ENCODE measurements at places on chromosomes 1 and 21.

GRCh38 chr1:233409540-233409939, 82.0 kb downstream of the MAP3K21 start:
- no peak for DNase-seq

DNA sequence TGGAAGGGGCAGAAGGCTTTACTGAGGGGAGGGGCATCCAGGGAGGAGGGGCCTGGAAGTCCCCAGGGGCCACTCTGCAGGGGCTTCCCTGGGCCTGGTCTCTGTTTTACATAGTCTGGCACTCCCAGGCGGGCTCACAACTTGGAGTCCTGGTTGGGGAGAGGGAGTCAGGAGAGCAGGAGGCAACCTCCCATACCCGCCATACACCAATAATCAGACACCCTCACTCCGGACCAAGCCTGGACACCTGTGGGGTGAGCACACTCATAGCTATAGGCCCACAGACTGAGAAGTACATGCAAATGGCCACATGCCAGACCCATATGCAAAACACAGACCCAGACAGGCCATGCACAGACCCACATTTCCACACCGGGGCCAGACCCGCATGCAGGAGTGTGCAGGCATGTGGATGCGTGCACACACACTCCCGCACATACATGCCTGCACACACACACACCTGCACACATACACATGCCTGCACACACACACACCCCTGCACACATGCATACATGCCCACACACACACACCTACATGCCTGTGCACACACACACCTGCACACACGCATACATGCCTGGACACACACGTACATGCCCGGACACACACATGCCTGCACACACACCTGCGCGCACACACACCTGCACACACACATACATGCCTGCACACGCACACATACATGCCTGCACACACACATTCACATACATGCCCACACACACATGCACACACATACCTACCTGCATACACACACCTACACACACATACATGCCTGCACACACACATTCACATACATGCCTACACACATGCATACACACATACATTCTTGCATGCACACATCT, 89.5 kb upstream of the RUNX3 start:
- DNase-seq: no peak

DNA sequence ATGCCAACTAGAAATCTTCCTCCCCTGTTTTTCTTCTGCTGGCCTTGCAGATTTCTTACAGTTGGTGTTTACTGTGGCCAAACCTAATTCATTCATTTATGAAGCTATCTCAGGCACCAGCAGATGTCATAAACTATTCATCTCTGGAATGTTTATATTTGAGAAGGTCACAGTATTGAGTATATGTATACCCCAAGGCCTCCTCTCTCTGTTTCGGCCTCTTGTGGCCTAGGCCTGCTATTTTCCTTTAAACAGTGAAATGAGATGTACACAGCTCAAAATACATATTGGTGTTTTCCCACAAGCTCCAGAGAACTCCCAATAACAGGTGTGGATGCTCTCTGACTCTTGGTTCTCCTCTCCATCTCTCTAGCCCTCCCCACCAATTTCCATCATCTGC, 520.7 kb upstream of the CAMK1G start:
- no peak for DNase-seq

DNA sequence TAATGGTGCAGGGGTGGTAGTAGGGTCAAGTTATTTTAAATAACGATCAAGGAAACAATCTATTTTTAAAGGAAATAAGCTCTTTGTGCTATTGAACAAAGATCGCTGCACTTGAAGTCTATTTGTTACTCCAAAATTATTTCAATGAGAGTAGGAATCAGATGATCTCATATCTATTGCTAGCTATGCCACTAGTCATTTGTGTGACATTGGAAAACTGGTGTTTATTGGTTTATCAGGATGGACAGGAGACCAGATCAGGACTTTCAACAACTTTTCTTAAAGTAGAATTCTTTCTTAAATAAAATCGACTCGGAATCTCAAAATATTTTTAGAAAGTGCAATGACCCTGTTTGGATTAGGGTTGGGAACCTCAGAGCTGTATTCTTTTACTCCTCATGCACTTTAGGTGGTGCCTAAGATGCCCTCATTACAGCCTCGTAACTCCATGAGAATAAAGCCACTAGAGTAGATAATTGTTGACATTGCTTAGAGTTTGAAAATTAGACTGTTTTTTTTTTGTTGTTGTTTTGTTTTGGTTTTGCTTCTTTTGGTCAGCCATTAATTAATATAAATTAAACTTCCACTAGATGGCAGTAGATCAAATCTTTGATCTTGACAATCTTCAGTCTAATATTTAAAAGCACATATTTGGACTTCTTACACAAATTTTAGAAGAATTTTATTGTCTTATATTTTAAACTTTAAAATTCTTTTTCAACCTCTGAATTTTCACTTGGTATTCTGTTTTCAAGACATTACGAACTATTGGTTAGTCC, 352.4 kb downstream of the USP25 start:
- DNase-seq: no peak

- no peak for DNase-seq
Measured at GRCh38 chr21:20311234-20311787, 686.9 kb upstream of the NCAM2 start.

- DNase-seq: no peak
Measured at GRCh38 chr1:229437443-229437842, 3.5 kb upstream of the ACTA1 start.

- DNase-seq: no peak
Measured at GRCh38 chr1:193543259-193543658, 356.8 kb upstream of the B3GALT2 start.

DNA sequence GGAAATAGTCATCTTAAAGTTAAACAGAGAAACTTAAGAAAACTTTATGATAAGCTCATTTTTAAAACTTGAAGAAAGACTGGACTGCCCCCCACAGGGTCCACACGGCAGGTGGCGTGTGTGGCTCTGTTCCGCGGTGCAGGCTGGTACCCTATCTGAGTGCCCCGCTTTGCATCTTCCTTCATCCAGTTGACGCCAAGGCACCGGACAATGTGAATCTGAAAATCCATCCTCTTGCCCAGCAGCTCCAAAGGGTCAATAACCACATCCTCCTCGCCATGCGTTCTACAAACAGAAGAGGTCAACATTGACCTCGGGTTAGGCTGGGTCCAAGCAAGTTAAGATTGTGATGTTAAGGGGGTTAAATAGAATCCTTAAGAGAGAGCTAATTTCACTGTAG, 54.5 kb downstream of the SCCPDH start:
- DNase-seq: no peak

- no peak for DNase-seq
Measured at GRCh38 chr1:4838231-4838630, 183.8 kb downstream of the AJAP1 start.

Data from stimulated activated CD4-positive, alpha-beta T cell treated with anti-CD3 and anti-CD28 coated beads, Interleukin-4, amount 100 ng/mL, for 4 hours (primary cell).